DMS79 treated with DMSO at 0.1 percent for 48 hours (cell line): ENCODE measurements at places on chromosomes 6 and 20.

DNA sequence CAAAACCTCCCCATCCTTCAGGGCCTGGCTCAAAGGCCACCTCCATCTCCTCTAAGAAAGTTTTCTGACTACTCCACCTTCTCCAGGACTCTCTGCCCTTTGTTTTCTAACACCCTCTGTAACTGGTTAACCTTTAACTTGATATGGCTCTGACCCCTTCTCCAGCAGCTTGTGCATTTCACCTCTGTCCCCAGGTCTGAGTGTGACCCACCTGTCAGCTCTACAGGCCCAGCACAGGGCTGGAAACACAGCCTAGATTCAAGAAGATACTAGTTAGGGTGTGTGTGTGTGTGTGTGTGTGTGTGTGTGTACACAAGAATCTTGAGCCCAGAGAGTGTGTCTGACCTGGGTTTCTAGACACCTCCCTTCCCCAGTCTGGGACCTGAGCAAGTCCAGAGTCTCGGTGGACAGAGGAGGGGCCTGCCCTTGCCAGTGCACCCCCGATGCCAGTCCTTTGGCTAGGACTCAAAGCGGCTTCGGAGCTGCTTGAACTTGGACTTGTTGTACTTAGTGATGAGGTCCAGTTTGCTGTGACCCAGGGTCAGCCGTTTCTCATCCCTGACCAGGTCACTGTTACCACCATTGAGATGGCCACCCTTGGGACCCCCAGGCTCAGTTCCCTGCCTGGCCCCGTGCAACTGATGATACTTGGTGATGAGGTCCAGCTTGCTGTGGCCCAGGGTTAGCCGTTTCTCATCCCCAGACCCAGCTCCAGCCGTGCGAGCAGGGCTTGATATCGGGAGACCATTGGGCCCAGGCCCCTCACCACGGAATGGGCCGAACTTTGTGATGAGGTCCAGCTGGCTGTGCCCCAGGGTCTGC is 1.7 kb upstream of the EIF6 start:
- no peak for DNase-seq

- no peak for DNase-seq
Measured at GRCh38 chr20:21075471-21075870, 30.7 kb downstream of the LINC00237 start.

DNA sequence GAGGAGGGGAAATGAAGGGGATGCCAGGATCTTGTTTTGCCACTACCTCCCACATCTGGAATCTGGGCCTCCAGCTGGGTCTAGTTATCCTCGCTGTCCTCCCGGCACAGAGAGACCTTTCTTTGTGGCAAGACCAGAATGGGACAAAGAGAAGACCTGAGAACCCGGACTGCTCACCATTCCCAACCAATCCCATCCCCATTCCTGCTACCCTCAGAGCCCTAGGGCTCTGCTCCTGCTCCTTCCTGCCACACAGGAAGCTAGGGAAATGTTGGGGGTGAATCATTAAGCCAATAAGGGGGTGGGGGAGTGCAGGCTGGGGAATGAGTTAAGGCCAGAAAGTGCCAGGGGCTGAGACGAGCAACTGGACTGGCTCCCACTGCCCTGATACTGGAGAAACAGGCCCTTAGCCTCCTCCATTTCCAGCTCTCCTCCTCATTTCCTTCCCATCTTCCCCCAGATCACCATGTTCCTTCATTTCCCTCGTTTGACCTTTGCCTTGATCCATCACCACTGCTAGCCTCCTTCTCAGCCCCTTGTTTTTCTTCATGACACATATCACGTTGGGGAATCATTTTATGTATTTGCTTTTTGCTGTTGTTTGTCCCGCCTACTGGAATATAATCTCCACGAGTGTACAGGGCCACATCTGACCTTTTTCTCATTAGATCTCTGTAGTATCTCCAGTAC is 4.6 kb upstream of the IER3 start:
- no peak for DNase-seq

- DNase-seq, result no peak
Measured at GRCh38 chr6:17995414-17995813, 8.0 kb upstream of the KIF13A start.

DNA sequence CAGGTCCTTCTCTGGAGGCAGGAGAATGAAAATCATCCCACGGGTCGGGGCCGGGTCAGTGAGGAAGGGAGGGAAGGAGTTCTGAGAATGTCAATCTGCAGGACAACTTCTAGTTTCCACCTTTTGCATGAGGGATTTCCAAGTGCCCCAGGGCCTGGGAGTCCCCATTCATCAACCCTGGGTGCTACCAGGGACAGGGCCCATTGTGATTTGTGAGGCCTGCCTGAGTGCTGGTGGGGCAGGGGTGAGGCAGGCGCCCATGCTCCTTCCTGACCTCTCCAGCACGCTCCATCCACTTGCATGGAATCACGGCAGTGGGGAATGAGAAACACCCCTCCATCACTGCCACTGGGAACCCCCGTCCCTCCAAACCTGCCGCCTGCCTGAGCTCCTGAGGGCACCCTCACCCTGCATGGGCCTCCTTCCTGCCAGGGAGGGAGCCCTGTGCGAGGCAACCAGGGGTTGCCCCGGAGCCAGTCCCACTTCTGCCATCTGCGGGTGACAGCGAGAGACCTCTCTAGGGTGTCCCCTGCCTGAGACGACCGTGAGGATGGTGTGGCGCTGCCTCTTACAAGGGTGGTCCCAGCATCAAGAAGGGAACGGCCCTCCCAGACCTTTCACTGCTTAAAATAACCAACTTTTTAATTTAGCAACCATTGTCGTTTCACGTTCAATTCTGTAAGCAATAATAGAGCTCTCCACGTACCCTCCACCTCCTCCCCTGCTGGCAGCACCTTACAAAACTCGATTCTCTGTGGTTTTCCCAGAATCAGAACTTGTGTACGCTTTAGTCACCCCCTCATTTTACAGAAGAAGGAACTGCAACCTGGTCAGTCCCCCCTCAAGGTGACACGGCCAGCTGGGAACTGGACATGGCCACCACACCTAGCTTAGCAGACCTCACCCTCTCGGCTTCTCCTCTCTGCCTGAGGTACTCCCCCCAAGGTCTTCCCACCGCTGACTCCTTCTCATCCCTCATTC is 28.6 kb downstream of the PMEPA1 start:
- no peak for DNase-seq

DNA sequence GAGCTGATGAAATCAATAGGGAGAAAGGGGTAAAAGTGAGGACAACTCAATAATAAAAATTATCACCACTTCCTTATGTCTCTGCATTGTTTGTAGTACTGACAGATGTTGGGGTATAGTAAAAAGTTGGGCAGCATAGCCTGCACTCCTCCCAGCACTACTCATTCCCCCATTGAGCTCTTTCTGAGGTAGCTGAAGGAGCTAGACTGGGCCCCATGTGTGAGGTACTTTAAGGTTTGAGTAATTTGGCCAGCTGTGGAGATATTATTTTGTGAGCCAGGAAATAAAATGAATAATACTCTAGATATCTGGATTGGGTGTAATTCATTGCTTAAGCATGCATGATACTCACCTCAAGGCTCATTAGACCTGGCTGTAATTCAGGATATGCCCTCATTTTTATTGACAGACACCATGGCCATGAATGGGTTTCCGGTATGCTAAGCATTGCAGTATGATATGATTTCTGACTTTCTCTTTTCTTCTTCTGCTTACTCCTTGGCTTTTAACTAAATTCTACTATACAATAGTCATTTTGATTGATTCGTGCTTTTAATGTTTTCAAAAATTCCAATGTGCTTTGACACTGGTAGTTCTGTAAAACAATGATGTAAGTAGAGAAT is 283.9 kb upstream of the RIMS1 start:
- DNase-seq, result no peak

- DNase-seq, result no peak
Measured at GRCh38 chr6:168540713-168541291, 99.8 kb downstream of the SMOC2 start.

DNA sequence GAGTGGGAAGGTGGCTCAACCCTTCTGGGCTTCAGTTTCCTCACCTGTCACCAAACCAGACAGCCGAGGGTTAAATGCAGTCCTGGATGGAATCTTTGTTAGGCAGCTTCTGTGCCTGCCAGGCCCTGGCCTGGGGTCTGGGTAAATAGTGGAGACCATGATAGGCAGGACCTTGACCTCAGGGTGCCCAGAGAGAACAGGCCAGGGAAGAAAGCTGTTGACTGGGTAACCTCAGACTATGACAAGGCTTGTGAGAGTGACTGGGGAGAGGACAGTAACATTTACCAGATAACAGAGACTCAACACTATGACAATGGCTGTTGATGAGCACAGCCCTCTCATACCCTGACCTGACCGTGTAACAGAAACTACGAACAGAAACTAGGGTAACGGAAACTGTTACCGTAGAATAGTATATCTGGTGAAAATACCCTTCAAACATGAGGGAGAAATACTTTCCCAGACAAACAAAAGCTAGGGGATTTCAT is 218.3 kb downstream of the PREX1 start:
- DNase-seq, result no peak

- DNase-seq, result no peak
Measured at GRCh38 chr6:143000811-143001210, 55.8 kb upstream of the HIVEP2 start.

GRCh38 chr6:110654096-110654820 is 161.0 kb downstream of the CDK19 start:
- no peak for DNase-seq

DNA sequence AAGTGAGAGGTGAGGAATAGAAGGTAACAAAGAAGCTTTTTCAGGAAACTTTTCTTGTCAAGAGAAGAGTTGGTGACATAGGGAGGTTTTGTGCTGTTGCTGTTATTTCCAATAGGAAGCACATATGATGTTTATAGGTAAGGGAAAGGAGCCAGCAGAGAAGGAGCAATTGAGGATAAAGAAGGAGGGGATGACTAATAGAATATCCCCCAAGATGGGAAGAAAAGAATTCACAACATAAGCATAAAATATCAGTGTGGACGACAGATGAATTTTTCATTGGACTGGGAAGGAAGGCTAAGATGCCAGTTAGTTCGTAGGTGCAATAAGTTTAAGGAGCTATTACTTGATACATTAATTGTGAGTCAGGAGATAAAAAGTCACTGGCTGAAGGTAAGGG is 8.5 kb upstream of the BEND6 start:
- DNase-seq, result no peak

GRCh38 chr6:26197933-26198721 is 110.9 kb downstream of the HFE start:
- peak; percentile 5 for DNase-seq

- no peak for DNase-seq
Measured at GRCh38 chr20:10609770-10610169, 64.0 kb downstream of the JAG1 start.

- DNase-seq, result no peak
Measured at GRCh38 chr6:160331753-160332152, 16.4 kb upstream of the SLC22A3 start.

DNA sequence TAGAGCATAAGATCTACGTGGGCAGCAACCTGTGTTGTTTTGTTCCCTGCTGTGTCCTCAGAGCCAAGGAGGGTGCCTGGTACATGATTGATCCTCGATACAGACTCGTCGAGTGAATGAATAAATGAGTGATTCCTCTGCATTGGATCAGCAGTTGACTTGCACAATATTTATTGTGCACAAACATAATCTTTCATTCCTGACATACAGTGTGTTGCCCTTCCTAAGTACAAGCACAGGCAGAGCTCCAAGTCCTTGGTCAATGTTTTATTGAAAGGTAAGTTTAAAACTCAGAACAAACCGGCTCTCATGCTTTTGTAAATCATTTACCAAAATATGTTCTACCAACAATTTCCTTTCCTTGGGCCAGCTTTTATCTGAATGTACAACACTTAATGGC is 57.4 kb downstream of the STMND1 start:
- no peak for DNase-seq

- no peak for DNase-seq
Measured at GRCh38 chr20:38805958-38806854, 709 bp downstream of the PPP1R16B start.

GRCh38 chr6:11496152-11497060 is 41.1 kb upstream of the TMEM170B start:
- peak; percentile 43 for DNase-seq

GRCh38 chr20:24648919-24649318 is 179.5 kb downstream of the SYNDIG1 start:
- no peak for DNase-seq

- no peak for DNase-seq
Measured at GRCh38 chr20:41344477-41344876, 3.9 kb downstream of the LPIN3 start.

DNA sequence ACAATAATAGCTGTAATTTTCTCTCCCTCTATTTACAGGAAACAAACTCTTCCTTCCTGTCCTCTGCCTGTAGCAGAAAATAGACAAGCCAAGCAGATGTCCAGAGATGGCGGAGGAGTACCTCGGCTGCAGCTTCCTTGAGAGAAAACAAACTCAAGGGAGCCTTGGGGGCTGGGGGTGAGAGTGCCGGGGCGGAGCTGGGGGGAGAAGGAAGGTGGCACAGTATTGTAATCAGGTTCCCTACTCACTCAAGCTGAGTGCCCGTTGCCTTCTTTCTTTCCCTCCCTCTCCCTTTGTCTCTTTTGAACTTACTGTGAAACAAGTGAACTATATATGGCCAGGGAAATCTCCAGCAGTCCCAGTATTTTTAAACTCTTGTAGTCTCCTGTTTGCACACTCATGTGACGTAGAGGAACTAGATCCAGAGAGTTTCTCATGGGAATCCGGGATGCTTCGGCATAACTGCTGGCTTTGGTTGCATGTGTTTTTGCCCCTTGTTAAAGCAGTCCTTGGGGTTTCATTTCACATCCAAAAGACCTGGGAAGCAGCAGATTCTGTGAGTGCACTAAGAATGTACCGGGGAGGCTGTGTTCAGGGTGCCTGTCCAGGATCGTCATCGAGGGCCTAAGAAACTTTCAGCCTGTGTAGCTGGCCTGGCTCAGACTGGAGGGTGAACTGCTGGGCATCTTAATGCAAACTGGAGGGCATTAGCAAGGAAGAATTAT is 44.6 kb upstream of the HDDC2 start:
- no peak for DNase-seq

GRCh38 chr6:1739680-1740079 is 130.0 kb downstream of the FOXC1 start:
- no peak for DNase-seq

- no peak for DNase-seq
Measured at GRCh38 chr6:86215323-86215722, 572.6 kb upstream of the SYNCRIP start.

DNA sequence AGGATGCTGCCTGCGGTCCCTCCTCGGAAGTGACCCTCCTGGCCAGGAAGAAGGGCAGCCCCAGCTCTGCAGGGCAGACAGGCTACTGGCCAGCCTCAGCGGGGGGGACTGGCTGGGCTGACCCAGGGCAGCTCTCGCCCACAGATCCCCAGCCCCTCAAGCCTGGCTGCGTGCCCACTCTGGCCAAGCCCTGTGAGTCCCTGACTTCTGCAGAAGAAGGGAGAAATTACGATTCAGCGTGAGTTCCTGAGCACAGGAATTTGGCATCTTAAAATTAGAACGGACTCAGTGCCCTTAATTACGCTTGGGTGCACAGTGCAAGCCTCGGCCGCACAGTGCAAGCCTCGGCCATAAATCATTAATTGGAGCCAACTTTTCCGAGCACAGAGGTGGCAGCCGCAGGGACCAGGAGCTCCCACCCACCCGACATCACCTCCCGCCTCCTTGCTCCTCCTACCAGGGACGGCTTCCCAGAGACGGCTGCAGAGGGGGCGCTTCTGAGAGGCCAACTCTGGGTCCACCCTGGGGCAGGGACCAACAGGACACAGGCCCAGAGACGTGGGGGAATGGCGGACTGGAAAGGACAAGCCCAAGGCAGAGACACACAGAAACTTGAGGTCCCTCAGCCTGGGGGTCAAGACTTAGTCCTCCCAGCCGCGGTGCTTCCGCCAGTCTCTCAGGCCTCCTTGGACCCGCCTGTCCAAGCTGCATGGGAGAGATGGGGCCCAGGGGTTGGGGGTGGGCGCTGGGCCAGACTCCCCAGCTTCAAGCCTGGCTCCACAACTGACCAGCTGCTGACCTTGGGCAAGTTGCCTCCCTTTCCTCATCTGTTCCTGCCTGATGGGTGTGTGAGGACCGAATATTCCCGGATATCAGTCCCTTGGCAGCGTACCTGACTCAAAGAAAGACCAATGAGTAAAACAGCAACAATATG is 165.4 kb downstream of the TAF4 start:
- DNase-seq, result no peak
